ENCODE measurements at places on chromosomes 2 and 18.

DNA sequence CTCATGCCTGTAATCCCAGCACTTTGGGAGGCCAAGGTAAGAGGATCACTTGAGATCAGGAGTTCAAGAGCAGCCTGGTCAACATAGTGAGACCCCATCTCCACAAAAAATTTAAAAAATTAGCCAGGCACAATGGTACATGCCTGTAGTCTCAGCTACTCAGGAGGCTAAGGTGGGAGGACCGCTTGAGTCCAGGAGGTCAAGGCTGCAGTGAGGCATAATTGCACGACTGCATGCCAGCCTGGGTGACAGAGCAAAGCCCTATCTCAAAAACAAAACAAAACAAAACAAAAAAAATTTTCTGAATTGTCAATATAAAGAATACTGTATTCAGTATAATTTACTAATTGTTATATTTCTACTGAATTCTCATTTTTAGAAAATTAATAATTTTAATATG is 20.9 kb upstream of the NEDD4L start:
- no peak for DNase-seq

DNA sequence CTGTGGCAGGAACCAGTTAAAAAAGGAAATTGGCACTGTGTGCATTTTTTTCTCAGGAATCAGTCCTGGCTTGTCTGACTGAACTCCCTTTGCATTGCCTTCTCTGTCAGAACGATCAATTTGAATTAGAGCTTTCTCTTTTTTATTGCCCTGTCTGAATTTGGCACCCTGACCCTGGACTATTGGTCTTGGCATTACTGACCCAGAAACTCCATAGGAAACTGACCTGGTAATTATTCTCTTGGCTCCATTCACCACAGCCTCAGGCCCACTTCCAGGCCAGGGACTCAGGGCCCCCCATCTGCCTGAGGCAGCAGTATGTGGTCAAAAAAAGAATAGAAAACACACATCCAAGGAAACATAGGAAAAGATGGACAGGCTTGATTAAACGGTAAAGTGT is 32.0 kb upstream of the CCDC88A start:
- DNase-seq = no peak

DNA sequence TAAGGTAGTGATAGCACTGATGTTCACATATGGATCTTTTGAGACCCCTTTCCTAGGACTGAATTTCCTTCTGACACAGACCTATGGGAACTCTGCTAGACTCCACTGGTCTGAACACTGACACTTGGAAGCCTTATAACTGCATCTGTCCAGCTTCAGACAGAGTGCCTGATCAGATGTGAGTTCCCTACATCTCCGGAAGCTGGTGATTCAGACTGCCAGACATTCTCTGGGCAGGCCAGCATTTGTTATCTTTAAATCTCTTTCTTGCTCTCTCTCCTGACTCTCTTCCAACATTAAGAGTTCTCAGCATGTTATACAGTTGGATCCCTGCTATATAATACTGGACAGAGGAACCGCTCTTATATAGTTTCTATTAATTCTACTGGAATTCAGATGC is 408.5 kb downstream of the ZEB2 start:
- no peak for DNase-seq

DNA sequence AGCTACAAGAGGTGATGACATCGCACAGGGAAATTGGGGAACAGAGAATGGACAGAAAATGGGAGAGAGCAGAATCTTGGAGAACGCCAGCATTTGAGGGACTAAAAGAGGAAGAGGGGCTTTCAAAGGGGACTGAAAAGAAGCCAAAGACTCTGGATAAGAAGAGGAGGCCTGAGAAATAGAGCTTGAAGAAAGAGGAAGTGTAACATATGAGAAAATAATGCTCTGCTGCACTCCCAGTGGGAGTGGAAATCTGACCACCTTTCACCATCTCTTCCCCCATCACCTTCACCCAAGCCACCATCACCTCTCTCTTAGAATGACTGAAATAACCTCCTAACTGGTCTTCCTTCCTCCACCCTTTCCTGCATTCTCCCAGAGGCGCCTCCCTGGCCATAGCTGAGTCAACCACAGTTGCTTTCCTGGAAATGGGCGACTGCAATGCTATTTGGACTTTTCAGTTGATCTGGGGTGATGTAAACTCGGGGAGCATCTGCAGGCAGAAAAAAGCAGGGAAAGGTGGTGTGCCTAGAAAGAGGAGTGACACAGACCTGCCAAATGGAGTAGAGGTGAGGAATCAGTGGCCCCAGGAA is 16.8 kb downstream of the CXCR1 start:
- DNase-seq = no peak
